ENCODE measurements at places on chromosomes 16 and 17.

DNA sequence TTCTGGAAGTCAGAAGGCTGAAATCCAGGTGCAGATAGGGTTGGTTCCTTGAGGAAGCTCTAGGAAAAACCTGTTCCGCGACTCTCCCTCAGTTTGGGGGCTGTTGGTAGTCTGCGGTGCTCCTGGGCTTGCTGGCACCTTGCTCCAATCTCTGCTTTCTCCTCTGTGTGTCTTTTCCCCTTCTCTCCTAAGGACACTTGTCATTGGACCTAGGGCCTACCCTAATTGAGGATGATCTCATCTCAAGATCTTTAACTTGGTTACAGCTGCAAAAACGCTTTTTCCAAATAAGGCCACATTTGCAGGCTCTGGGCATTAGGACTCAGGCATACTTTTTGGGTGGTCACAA lies 12.9 kb upstream of the CACNG4 start:
- peak; percentile 84 for DNase-seq

DNA sequence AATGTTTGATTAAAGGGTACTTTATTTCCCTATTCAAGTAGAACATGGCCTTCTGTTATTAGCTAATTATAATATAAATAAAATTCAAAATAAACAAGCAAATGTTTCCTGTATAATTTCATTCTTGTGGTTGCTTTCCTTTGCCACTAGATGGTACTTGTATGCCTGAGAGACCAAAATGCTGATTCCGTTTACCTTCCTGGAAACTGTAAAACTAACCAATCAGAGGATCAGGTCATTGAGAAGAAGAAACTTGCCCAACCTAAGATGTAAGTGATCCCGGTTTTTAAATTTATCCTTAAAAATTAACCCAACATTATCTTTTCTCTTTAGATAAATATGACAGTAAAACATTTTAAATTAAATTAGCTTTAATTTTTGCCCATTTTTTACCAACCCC lies 8.1 kb upstream of the ABCA5 start:
- no peak for DNase-seq

GRCh38 chr16:2208308-2208707 lies 2.4 kb downstream of the BRICD5 start:
- no peak for DNase-seq

DNA sequence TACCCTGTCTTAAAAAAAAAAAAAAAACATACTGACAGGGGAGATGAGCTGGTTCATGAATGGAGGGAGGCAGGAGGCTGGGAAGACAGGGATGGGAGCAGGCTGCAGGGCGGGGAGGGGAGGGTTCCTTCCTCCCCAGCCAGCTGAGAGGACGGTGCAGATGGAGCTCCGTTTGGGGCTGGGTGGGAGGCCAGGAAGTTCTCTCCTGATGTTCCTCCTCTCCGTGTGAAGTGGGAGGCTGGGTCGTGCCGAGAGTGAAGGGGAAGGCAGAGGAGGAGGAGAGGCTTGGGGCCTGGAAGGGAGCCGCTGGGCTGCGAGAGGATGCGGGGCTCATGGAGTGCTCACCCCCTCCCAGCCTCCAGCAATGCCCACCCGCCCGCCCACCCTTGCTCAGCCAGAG lies 21.3 kb downstream of the SBK1 start:
- no peak for DNase-seq

Data from ELF-1 (cell line).